ENCODE measurements at places on chromosomes 7 and 10. TPM values are rescaled to one million over a fixed set of nuclear protein-coding genes. Genes with fewer than 3 reads are reported as not detected.

Gene MYO1G
- under 0.01 TPM for total RNA-seq

Gene ZNF503
- 4.8 TPM for total RNA-seq

Gene SSC4D
- 5.3 TPM for total RNA-seq

Gene MIOS
- total RNA-seq = 53.7 TPM

Gene PRTFDC1
- 6.8 TPM for total RNA-seq

Gene LIPF
- not detected for total RNA-seq

Gene SPAM1
- not detected for total RNA-seq

Gene TFR2
- 1.3 TPM for total RNA-seq

Gene PAOX
- 4.0 TPM for total RNA-seq

Gene TRPV5
- not detected for total RNA-seq

Gene KEL
- total RNA-seq = 0.72 TPM

Gene SLC16A12
- 3.6 TPM for total RNA-seq

Gene XRCC2
- 0.48 TPM for total RNA-seq

Gene UNCX
- total RNA-seq = not detected

Gene PRKG1
- total RNA-seq = 0.24 TPM

Gene AGFG2
- total RNA-seq = 7.0 TPM

Gene EIF5AL1
- 0.48 TPM for total RNA-seq

Gene KIAA1549
- 0.21 TPM for total RNA-seq

Gene COL1A2
- 3.1 TPM for total RNA-seq

Gene MBLAC1
- 1.3 TPM for total RNA-seq

Gene IGF2BP3
- total RNA-seq = 7.5 TPM

Gene MKI67
- 0.21 TPM for total RNA-seq

Gene ADIRF
- 72.5 TPM for total RNA-seq

Gene BTBD16
- not detected for total RNA-seq

Gene NEUROG3
- total RNA-seq = not detected

Gene WIPF3
- total RNA-seq = 0.21 TPM

Gene SMURF1
- total RNA-seq = 47.3 TPM

Gene TMEM229A
- total RNA-seq = not detected

Gene FAM237B
- not detected for total RNA-seq

Gene HOXA13
- total RNA-seq = not detected

Gene GDI2
- 500 TPM for total RNA-seq

Gene LRRN3
- under 0.01 TPM for total RNA-seq

Gene OR2A5
- not detected for total RNA-seq

Gene CTAGE15
- total RNA-seq = 0.48 TPM

Gene EXOC6
- total RNA-seq = 63.9 TPM

Gene WAC
- total RNA-seq = 43.7 TPM

Gene C10orf62
- total RNA-seq = not detected

Gene SCART1
- total RNA-seq = 1.4 TPM

Gene RASSF4
- total RNA-seq = 28.4 TPM

Gene VAX1
- total RNA-seq = not detected

Gene ZSWIM8
- total RNA-seq = 44.1 TPM

Gene HTR5A
- not detected for total RNA-seq

Gene DNAH11
- 3.0 TPM for total RNA-seq

Gene HK1
- 252 TPM for total RNA-seq

Gene ANKRD61
- 0.48 TPM for total RNA-seq

Gene TAS2R3
- 1.4 TPM for total RNA-seq

Gene SPDYE11
- not detected for total RNA-seq

Gene PIK3CG
- total RNA-seq = under 0.01 TPM

Gene HOXA11
- not detected for total RNA-seq

Gene NUDT13
- total RNA-seq = 0.72 TPM

Gene IFT22
- total RNA-seq = 9.6 TPM

Gene DPP6
- total RNA-seq = not detected

Gene WNT2
- total RNA-seq = not detected

Gene CYP3A5
- total RNA-seq = 2.8 TPM

Gene PPIF
- 60.7 TPM for total RNA-seq

Data from tracheal epithelial cell (primary cell).